ENCODE measurements at places on chromosomes 3 and 15.
A peak's percentile ranks its signal among the peaks of the same experiment; 100 is the strongest.

DNA sequence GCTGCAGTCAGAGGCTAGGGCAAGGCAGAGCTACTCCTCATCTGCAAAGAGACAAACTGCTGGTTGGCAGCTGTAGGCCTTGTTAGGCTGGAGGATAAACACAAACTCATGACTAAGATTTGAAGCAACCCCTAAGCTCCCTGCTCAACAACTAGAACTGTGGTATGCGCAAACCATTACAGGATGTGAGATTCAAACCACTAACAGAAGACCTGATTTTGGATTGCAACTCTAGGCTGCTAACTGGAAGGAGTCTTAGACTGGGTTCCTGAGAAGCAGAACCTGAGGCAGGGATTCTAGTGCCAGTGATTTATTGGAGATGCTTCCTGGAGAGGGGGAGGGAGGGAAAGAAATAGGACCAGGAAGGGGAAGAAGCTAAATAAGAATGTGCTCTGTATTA is 22.5 kb downstream of the CCR4 start:
- DNase-seq, result no peak

DNA sequence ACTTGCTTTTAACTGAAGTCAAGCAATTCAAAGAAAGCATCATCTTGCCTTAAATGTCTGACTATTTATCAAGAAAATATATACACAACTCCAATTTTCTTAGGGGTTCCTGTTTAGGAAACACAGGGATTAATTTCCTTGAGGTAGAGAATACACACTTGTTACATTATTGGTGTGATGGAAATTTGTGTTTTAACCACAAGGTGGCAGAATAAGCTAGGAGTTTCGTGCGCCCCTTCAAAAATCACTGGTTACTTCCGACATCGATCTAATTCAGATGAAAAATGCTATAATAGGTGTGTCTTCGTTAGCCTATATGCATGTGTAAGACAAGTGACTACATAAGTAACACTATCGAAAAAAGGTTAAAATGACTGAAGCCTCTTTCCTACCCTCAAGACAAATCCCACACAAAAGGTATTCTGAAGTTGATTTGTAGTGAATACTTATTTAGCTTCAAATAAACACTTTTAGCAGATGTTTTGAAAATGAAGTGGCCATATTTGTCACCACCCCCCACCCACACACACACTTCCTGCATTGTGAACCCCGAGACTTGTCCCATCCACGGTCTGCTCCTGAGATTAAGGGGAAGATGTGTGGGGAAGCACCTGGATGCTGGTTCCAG is 246.5 kb downstream of the ROBO1 start:
- DNase-seq, result peak; percentile 24

GRCh38 chr3:13065727-13066126 is 7.5 kb downstream of the IQSEC1 start:
- no peak for DNase-seq

DNA sequence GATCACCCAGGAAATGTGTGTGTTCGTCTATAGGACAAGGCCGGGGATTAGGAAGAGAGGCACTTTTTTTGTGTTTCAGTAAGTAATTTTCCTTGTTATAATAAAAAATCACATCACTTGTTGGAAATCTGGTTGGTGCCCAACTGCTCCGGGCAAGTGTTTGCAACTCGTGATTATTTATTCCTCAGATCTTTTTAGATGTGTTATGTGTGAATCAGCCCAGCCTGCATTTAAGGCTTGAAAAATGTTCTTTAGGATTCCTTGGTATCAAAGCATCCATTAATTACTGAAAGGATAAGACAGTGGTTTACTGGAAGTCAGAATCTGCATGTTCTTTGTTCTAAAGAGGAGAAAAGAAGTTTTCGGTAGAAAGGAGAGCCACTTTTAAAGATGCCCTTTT is 345.6 kb downstream of the FEZF2 start:
- DNase-seq, result no peak

GRCh38 chr3:52356126-52356525 is 40.0 kb downstream of the DNAH1 start:
- no peak for DNase-seq

DNA sequence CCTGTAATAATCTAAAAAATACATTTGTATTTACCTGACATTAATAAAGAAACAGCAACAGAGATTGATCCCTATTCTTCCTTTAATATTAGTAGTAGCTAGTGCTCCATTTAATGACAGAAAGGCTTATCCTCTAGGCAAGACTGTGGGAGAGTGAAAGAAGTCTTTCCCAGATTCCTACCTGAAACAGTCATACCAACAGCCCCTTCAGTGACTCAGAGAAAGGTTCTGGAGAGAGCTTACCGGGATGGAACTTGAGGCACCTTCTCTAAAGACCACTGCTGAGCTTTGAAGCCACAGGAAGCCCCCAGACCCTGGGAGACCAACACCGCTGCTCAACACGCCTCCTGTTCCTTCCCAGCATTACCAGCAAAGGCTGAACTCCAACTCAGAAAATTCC is 66.9 kb upstream of the FGF12 start:
- DNase-seq, result no peak

Data from mammary epithelial cell (primary cell).